ENCODE measurements at places on chromosomes 1 and 21.

DNA sequence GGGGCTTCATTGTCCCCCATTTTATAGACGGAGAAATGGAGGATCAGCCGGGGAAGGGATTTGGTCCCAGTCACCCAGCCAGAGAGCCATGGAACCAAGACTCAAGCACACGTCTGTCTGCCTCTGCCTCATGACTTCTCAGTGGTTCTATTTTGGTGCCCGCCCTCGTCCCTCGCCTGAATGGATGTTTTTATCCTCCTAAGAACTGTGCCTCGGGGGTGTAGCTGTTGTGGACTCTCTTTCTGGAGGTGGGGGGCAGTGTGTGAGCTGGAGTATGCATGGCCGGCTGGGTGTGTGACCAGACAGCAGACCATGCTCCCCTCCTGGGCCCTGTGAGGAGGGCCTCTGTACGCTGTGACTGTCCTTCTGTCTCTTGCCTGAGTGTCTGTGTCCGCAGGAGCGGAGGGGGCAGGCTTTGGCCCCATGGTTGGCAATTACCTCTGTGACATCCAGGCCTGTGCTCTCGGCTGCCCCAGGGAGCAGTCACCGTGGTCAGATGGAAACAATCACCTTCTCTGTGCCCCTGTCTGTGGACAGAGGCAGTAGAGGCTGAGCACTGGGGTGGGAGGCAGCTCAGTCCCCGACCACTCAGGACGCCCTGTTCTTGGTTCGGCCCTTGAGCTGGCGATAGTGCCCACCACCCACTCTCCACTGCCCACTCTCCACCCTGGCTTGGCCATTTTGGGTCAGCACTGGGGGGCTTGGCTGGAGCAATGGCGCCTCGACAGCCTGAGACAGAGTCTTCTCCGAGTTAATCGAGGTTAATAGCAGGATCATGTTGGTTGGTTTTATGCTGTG lies 20.4 kb downstream of the WNT4 start:
- DNase-seq, result no peak

DNA sequence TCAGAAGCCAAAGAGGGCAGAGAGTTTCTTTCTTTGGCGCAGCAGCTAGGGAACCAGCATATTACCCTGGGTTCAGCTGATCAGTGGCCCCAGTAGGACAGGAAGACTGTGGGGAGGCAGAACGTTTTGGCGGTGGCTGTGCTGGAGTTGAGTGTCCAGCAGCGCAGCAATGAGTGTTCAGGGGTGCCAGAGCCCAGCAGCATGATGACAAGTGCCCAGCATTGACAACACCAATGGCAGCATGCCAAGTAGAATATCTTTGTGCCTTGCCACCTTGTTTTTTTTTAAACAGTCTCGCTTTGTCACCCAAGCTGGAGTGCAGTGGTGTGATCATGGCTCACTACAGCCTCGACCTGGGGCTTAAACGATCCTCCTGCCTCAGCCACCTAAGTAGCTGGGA lies 106.7 kb upstream of the CDC42BPA start:
- DNase-seq, result no peak

DNA sequence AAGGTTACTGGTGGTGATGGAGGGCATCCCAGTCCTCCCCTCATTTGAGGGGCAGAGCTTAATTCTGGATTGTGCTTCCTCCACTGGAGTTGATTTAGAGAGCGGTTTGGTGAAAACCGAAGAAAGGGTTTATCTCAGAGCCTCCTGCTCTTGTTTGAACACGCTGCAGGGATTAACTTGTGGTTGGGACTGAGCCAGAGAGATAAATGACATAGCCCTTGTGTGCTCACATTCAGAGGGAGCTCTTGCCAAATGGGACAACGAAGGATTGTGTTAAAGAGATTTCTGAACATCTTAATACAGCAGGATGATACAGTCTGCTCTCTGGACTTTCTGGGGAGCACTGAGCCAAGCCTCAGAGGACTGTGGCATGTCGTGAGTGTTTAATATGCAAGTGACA lies 308.2 kb downstream of the DISC1 start:
- no peak for DNase-seq

- DNase-seq, result no peak
Observed at GRCh38 chr1:47178654-47179016, 11.2 kb downstream of the PDZK1IP1 start.

DNA sequence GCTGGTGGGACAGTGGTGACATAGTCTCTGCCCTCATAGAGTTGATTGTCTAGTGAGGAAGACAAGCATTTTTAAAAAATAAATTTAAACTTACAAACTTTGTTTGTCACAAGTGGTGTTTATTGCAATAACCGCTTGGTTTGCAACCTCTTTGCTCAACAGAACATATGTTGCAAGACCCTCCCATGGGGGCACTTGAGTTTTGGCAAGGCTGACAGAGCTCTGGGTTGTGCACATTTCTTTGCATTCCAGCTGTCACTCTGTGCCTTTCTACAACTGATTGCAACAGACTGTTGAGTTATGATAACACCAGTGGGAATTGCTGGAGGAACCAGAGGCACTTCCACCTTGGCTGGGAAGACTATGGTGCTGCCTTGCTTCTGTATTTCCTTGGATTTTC lies 58.4 kb downstream of the LAMC2 start:
- DNase-seq, result peak; percentile 96

DNA sequence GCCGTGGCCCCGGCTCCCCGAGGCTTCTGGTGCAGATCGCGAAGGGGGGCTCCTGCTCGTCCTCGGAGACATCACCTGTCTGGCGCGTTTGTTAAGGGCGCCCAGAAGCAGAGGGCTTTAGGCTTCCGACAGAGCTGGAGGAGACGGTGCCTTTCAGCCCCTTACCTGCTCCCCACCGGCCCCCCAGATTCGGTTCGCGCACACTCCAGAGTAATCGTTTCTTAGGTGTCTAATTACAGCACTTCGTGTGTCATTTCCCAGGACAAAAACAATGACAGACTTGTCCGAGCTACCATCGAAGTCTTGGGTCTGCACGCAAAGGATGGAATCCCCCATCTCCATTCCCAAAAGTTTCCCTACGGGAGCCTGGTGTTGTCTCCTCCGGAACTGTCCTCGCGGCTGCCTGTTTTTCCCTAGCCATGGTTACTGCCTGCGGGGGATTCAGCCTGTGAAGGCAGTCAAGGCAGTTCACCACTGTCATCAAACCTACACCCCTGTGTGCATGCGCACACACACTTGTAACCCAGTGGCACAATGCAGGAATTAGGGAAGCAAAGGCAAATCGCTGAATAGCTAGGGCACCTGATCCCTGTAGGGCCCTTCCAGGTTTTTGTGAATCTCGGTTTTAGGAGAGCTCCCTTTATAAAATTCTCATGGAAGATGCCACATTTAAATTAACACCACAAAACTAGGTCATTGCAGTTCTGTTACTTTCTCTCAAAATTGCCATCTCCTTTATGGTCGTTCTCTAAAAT lies 738 bp upstream of the CDC42BPA start:
- DNase-seq, result peak; percentile 61
